Fibroblast of skin of right quadriceps (primary cell): ENCODE measurements at places on chromosomes 1 and 21.

GRCh38 chr1:6560267-6560666, 5.2 kb downstream of the TAS1R1 start:
- DNase-seq, result no peak

GRCh38 chr1:200919386-200919785, 24.7 kb downstream of the INAVA start:
- DNase-seq, result no peak

- no peak for DNase-seq
These were observed 304.7 kb downstream of the DUSP10 start for GRCh38 chr1:221437171-221437570.

- no peak for DNase-seq
These were observed 528.6 kb downstream of the PTPRC start for GRCh38 chr1:199167460-199167859.
